Daoy (cell line): ENCODE measurements at places on chromosomes 3 and 15.

GRCh38 chr15:44137750-44138149 is 57.3 kb downstream of the FRMD5 start:
- DNase-seq = peak; percentile 36

- DNase-seq = no peak
Measured at GRCh38 chr3:158649791-158650190, 5.5 kb downstream of the GFM1 start.

DNA sequence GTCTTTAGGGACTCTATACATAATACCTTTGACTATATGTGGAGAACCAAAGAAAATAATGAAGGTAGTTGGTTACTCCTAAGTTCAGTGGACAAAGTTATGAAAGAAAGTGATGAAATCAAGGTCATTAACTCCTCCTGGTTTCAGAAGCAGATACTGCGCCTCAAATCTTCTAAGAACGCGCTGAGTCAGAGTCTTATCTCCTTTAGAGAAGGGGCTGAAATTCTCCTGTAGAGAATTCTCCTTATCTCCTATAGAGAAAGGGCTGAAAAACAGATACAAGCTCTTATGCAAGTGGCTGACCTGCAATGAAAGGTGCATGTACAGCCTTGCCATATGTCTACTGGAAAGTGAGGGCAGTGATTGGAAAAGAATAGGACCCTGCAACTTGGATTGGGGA is 824.2 kb downstream of the NSUN3 start:
- DNase-seq = no peak

- no peak for DNase-seq
Measured at GRCh38 chr15:76200641-76201105, 110.6 kb downstream of the ETFA start.

GRCh38 chr3:30764891-30765290 is 129.6 kb downstream of the GADL1 start:
- DNase-seq = no peak

DNA sequence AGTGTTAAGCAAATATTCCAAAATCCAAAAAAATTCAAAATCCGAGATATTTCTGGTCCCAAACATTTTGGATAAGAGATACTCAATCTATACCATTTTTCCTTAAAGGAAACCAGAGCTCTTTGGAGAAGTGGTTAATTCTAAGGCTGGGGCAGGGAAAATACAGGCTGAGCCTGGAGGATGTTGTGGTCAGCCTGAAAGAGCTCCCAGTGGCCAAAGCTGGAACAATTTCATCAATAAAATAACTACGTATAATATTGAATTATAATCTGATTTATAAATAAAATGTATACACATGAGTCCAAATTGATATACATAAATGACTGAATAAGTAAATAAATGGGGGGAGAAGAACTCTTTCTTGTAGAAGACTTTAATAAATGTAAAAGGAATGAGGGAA is 24.6 kb downstream of the PPARG start:
- no peak for DNase-seq

- no peak for DNase-seq
Measured at GRCh38 chr15:92745845-92746271, 90.3 kb upstream of the FAM174B start.

GRCh38 chr3:101758224-101758623 is 20.8 kb upstream of the NXPE3 start:
- no peak for DNase-seq

DNA sequence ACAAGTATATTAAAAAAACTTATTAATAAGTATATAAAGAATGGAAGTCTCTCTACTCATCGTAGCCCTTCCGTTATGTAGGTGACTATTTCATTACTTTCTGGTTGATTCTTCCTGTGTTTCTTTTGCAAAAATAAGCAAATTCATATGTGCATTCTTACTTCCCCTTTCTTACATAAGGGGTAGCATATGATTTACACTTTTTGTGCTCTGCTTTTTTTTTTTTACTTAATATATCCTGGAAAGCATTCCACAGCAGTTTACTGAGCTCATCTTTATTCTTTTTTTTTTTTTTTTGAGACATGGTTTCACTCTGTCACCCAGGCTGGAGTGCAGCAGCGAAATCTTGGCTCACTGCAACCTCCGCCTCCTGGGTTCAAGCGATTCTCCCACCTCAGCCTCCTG is 12.9 kb downstream of the SCAMP5 start:
- no peak for DNase-seq

DNA sequence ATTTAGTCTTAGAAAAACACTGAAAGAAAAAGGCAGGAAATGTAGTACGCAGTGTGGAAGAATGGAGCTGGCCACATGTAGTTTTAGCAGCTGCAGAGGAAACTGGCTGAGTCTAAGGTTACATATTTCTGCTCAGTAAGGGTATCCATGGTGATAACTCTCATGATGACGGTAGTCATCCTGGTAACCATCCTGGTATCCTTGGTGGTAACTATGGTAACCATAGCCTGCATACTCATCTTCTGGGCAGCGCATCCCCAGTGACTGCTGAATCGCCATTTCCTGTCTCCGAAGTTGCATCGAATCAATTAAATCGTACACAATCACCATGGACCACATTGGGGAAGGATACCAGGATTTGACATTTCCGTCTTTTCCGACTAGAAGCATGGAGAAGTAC is 35.7 kb downstream of the CCDC80 start:
- peak; percentile 88 for DNase-seq

GRCh38 chr3:114554731-114555130 is 260.9 kb downstream of the TIGIT start:
- DNase-seq = no peak

- DNase-seq = no peak
Measured at GRCh38 chr3:118080889-118081288, 953.8 kb downstream of the IGSF11 start.

GRCh38 chr15:79516155-79516554 is 84.0 kb downstream of the MINAR1 start:
- DNase-seq = no peak

- peak; percentile 83 for DNase-seq
Measured at GRCh38 chr15:70528270-70528706, 235.1 kb downstream of the UACA start.

GRCh38 chr15:77784361-77785292 is 151.9 kb upstream of the LINGO1 start:
- peak; percentile 42 for DNase-seq

DNA sequence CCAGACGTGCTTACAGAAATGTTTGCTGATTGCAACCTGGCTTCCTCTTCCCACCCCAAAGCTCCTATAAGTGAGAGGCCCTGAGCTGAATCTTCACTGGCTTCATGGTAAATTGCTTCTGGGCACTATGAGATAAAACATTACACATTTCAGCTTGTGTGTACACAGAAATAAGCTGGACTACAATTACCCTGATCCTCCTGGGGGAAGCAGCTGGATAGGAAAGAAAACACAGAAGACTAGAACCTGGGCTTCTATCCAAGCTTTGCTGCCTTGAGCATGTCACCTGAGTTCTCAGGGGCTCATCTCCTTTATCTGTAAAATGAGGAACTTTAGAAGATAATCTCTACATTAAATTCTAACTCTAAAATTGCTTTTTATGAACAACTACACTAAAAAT is 40.3 kb downstream of the THBS1 start:
- DNase-seq = no peak

GRCh38 chr3:161310649-161311423 is 60.5 kb downstream of the SPTSSB start:
- DNase-seq = no peak

GRCh38 chr3:127750226-127751031 is 71.9 kb downstream of the MGLL start:
- peak; percentile 93 for DNase-seq

- DNase-seq = no peak
Measured at GRCh38 chr3:14280326-14280725, 101.7 kb downstream of the LSM3 start.

GRCh38 chr3:160874736-160875135 is 118.7 kb downstream of the PPM1L start:
- no peak for DNase-seq

DNA sequence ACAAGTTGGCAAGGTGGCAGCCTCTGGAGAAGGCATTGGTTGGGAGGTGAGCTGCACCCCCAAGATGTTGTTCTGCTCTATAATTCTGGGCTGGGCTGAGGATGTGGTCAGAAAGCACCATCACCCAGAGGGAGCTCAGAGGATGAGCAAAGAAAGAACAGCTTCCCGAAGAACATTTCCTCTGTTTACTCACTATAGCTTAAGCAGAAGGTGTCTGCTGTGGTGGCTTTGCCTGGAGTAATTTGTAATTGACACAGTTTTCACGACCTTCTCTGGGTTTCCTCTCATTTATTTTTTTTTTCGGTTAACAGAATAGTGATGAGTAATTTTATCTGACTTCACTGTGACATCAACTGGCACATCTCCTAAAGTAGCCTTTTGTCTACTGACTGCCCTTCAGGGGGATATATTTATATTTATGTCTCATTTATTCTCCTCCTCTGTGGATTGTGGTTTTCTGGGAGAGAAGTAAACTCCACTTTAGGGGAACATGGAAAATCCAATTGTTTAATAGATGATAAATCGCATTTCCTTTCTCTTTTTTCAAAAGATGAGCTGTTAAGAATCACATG is 49.5 kb upstream of the ABHD17C start:
- DNase-seq = no peak

DNA sequence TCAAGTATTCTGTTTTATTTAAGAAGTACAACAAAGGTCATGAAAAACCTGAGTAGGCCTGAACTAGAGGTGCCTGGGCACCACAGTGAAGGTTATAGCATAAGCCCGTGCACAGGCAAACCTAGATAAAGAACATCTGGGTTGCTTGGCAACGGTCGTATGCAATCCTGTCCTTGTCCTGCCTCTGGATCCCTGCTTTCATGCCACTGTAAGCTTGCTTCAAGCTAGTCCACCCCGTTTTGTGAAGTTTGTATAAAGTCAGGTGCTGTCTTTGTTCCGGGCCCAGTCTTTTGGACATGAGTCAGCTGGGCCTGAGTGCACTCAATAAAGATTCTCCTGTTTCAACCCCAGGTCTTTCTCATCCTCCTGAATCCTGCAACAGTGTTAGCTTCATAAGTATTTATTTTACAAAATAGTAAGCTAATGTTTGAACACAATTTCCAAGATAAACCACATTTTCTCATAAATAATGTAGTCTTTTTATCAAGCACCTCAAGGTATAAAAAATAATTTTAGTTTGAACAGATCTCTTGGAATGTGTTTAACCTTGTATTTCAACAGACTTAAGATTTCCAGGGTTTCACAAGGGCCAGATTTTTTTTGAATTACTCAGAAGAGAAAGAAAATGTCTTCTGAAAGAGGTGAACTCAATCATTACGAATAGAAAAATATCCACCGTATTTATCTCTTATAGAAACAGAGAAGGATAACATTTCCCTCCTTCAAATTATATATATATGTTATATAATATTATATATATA is 14.3 kb upstream of the SLC9C1 start:
- DNase-seq = no peak

DNA sequence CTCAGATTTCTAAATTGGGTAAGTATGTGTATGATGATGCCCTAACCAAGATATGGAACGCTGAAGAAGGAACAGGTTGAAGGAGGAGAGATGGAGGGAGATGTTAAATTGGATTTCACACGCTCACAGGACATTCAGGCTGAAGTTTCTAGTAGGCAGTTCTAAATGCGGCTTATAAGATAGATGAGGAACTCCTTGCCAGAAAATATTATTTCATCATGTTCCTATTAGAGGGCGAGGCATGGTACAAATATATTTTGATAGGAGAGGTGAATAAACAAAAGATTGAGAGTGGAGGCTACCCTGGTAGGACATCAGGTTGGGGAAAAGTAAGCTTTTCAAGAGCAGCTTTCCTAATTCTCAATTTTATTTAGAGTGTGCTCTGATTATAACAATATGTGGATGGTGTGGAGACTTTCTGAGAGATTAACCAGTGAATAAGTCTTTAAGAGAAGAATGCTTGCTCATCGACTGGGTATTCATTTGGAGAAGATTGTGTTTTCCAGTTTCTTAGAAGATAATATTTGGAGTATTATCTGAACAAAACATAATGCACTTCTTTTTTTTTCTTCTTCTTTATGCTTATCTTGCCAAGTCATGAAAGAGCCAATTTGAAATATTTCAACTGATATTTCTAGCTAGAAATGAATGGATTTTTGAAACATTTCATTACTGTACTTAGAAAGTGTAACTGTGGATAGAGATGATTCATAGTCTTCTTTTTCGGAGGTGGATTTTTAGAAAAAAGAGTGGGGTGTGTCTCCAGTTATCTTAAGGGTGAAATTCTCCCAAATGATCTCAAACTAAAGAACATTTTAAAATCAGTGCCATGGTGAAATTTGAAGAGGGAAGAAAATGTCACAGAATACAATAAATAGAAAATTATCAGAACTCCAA is 88.5 kb downstream of the B3GALNT1 start:
- DNase-seq = no peak

DNA sequence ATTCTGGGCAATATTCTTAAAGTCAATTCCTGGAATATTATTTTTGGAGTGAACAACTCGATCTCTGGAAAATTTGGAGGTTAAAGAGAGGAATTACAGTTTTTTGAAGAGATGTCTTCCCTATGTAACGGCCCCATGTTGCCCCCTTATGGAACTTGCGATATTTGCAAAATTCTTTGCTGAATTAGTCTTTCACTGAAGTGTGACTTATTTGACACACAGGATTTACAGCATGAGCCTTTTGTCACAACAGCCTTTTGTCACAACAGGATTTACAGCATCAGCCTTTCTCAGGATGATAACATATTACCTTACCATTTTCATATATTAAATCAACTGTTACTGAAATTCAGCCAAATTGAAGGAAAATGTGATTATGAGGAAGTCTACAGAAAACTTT is 37.8 kb upstream of the SPTSSB start:
- DNase-seq = peak; percentile 46

DNA sequence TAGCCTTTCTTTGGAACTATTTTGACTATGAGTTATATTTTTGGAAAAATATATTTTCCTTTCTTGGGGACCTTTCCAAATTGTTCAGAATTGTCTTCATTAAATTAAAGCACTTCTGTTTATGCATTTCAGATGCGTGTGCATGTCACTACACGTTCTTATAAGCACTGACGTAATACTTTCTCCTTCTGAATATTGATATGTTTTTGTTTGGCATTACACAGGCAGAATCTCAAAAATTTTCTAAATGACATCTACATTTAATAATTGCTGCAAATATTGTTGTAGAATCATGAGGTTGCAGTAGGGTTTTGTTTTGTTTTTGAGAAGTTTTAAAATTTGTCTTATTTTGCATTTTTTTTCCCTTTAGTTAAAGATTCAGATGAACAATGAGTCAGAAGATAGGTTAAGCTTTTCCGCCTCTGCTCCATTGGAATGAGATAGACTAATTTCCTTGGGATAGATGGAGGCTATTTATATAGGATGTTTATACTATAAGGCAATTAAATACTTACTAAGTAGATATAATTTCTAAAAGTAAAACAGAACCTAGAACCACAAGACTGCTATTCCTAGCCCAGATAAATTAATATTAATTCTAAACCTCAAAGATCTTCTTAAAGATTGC is 110.8 kb downstream of the MBNL1 start:
- no peak for DNase-seq

GRCh38 chr15:83413054-83413719 is 34.0 kb upstream of the SH3GL3 start:
- DNase-seq = no peak

- DNase-seq = no peak
Measured at GRCh38 chr3:104735691-104736090, 631.0 kb upstream of the ALCAM start.
